Esophagus squamous epithelium (tissue), 5 donors: ENCODE measurements at places on chromosomes 4 and X.

GRCh38 chr4:113469926-113470325 lies 291.6 kb downstream of the CAMK2D start:
- H3K27me3 ChIP-seq = no peaks in the 10 kb centered on the region
- no peaks in the 10 kb centered on the region for H3K36me3 ChIP-seq
- DNase-seq = no peak
- peaks cover 11% of the 10 kb centered on the region for H3K4me1 ChIP-seq
- H3K27ac ChIP-seq = peak overlapping the region; percentile 89
- H3K4me3 ChIP-seq = no peak overlapping the region

- no peaks in the 10 kb centered on the region for H3K4me1 ChIP-seq
- no peaks in the 10 kb centered on the region for H3K36me3 ChIP-seq
- no peak overlapping the region for H3K27ac ChIP-seq
- H3K27me3 ChIP-seq = no peaks in the 10 kb centered on the region
- no peak overlapping the region for H3K4me3 ChIP-seq
Observed at GRCh38 chrX:118807151-118808017, 16.2 kb upstream of the ZCCHC12 start.

DNA sequence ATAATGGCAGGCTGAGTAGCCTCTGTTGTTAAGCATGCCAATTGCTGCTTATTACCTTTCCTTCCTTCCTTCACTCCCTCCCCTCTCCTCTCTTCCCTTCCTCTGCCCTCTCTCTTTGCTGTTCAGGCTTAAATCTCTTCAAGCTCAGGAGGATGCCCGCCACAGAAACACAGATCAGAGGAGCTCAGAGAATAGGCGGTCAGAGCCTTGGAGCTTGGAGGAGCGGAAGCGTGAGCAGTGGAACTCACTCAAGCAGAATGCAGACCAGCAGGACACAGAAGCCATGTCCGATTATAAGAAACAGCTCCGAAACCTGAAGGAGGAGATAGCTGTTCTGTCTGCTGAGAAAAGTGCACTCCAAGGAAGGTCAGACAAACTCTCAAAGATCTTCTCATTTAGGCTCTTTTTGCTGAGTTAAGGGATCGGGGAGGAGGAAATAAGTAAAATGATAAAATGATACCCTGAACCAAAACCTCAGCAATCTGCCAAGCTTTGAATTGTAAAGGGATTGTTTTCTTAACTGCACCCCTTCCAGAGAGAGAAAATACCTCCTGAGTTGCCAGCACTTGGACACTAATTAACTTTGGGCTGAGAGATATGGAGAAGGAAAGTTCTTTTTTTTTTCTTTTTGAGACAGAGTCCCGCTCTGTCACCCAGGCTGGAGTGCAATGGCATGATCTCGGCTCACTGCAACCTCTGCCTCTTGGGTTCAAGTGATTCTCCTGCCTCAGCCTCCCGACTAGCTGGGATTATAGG lies 20.9 kb downstream of the SPATA18 start:
- no peak for DNase-seq
- H3K27ac ChIP-seq = no peak overlapping the region
- no peaks in the 10 kb centered on the region for H3K4me1 ChIP-seq
- no peaks in the 10 kb centered on the region for H3K27me3 ChIP-seq
- H3K4me3 ChIP-seq = no peak overlapping the region

DNA sequence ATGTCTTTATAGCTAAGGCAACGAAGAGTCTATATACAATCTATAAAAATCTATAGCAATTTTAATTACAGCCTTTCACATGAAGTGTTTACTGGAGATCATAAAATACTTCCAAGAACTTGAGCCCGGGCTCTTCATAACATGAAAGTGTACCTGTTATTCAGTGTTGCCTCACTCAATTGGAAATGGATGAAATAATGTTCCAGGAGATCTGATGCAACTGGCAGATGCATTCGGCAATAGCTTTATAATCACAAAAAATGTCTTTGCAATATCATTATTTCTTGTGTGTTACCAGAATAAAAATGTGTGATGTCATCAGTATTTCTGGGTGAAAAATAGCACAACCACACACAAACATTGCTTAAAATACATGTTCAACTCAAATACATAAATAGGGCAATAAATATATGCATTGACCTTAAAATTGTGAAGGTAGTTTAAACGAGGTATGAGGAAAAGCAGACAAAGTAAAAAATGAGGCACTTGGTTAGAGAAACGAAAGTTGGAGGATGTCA lies 1266.8 kb upstream of the PCDH7 start:
- H3K27me3 ChIP-seq = no peaks in the 10 kb centered on the region
- H3K36me3 ChIP-seq = no peaks in the 10 kb centered on the region
- no peaks in the 10 kb centered on the region for H3K4me1 ChIP-seq
- no peak overlapping the region for H3K27ac ChIP-seq
- H3K4me3 ChIP-seq = no peak overlapping the region
- no peak for DNase-seq

DNA sequence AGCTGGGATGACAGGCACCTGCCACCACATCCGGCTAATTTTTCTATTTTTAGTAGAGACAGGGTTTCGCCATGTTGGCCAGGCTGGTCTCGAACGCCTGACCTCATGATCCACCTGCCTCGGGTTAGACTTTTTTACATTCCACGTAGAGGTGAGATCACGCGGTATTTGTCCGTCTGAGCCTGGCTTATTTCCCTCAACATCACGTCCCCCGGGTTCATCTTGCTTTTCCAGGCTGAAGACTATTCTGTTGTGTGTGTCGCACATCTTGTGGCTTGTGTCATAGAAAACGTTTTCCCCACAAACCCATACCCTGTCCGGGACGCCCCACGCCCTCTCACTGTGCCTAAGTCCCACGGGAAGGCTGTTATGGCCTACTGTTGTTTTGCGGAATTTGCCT lies 185.3 kb downstream of the CRLF2 start:
- H3K36me3 ChIP-seq = no peaks in the 10 kb centered on the region
- no peaks in the 10 kb centered on the region for H3K4me1 ChIP-seq
- H3K27ac ChIP-seq = no peak overlapping the region
- H3K27me3 ChIP-seq = no peaks in the 10 kb centered on the region
